Epithelial cell of esophagus (primary cell): ENCODE measurements at places on chromosomes 13 and 19.

GRCh38 chr13:23450340-23451046, 17.0 kb upstream of the SACS start:
- DNase-seq: no peak

GRCh38 chr19:19687090-19687489, 18.5 kb downstream of the ZNF101 start:
- DNase-seq: no peak

DNA sequence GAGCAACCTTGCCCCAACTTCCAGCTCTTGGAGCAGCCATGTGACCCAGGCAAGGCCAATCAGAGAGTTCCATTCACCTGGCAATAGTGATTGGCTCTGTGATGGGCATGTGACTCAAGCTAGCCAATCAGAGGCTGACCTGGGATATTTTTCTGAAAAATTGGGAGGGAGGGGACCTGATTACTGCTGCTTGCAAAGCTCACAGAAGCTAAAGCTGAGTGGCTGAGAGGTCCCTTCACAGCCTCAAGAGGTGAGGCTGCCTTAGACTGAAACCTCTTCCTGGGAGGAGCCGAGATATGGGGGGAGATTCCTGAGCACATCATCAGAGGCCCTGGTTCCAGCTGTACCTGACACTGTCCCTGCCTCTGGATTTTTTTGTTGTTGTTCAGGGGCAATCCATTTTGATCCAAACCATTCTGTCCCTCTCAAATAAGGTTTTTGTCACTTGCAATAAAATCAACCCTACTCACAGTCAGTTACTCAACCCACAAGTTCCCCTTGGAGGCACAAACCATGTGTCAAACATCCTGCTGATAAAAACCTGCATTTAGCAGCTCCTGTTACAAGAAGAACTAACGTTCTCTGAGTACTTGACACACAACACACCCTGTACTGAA, 4.8 kb downstream of the CIB3 start:
- no peak for DNase-seq

- DNase-seq: no peak
Observed at GRCh38 chr13:98959786-98960605, 17.9 kb downstream of the DOCK9 start.

DNA sequence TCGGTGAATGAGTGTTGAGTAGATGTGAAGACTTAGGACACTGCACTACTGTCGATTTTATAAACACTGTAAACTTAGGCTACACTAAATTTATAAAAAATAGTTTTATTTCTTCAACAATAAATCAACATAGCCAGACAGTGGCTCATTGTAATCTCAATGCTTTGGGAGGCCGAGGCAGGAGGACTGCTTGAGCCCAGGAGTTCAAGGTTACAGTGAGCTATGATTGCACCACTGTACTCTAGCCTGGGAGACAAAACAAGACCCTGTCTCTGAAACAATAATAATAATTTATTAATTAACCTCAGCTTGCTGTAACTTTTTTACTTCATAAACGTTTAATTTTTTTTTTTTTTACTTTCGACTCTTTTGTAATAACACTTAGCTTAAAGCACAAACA, 34.4 kb downstream of the ATP7B start:
- no peak for DNase-seq

DNA sequence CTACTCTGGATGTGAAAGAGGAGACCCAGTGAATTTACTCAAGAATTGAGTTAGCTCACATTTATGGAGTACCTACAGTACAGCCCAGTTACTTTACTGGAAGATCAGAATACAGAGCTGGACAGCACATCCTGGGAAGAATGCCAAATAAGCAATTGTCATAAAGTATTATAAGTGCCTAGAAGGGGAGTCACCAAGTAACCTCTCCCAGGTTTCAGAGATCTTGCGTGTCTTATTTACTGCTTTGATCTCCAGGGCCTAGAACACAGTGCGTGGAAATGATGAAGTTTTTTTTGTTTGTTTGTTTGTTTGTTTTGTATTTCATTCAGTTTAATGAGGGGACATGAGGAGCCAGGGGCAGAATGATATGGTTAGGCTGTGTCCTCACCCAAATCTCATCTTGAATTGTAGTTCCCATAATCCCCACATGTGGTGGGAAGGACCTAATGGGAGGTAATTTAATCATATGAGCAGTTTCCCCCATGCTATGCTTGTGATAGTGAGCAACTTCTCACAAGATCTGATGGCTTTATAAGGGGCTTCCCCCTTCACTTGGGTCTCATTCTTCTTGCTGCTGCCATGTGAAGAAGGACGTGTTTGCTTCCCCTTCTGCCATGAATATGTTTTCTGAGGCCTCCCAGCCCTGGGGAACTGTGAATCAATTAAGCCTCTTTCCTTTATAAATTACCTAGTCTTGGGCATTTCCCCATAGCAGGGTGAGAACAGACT, 5.2 kb downstream of the GARRE1 start:
- peak; percentile 24 for DNase-seq

DNA sequence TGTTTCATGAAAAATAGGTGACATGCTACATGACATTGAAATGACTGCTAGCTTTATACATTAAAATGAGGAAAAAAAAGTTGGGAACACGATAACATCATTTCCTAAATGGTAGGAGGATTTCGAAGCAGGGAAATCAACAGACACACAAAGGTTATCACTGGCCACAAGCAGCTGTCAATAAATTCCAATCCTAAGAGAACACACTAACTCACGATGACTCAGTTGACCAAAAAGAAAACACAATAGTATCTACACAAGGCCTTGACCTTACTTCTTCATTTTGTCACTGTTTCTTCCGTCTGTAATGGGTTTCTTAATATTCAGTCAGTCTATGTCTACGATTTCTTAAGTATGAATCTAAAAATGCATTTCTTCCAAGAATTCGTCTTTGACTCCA, 36.5 kb downstream of the STARD13 start:
- peak; percentile 54 for DNase-seq

DNA sequence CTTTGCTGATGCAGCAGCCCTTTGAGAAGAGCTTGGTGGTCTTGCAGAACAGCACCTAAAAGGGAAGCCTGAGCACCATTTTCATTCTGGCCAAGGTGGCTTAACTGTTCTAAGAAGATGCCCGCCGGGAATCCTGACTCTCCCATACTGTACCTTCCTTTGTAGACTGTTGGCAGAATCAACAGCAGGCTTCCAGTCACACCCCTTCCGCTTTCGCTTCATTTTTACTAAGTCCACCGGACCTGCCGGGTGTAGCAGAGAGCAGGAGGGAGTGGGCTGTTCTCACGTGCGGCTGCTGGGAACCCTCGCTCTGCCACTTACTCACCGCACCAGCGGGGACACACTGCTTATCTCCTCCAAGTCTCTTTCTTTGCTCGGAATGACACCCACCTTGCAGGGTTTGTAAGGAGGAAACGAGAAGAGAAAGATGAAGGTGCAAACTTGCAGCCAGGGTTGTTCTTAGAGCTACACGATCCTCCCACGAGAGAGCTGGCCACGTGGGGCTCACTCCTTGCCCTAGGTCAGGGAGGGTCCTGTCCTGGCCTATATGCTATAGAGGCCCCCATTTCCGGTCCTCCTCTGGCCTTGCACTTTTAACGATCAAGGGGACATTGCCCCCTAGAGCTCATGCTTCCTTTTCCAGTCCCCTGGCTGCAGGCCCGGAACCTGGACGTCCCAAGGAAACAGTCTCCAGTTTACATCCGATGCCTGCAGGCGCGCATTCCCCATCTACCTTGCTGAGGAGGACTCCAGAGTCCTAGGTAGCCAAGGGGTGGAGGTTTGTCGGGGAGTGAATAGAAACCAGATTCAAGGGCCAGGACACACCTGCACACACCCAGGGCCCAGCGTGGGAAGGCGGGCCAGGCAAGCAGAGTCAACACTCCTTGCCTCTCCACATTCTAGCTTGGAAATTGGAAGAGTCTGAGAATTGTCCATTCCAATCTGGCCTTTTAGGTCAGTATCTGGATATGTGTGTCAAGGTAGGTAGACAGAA, 453.6 kb downstream of the IRS2 start:
- no peak for DNase-seq

- peak; percentile 44 for DNase-seq
Observed at GRCh38 chr13:101398920-101399319, 17.4 kb downstream of the NALCN start.
